ENCODE measurements at places on chromosomes 1 and 21.
A peak's percentile ranks its signal among the peaks of the same experiment; 100 is the strongest.

GRCh38 chr1:168206111-168206510 is 19.7 kb upstream of the SFT2D2 start:
- no peak for DNase-seq

- DNase-seq, result no peak
Observed at GRCh38 chr21:43916076-43916475, 51.1 kb downstream of the AGPAT3 start.

DNA sequence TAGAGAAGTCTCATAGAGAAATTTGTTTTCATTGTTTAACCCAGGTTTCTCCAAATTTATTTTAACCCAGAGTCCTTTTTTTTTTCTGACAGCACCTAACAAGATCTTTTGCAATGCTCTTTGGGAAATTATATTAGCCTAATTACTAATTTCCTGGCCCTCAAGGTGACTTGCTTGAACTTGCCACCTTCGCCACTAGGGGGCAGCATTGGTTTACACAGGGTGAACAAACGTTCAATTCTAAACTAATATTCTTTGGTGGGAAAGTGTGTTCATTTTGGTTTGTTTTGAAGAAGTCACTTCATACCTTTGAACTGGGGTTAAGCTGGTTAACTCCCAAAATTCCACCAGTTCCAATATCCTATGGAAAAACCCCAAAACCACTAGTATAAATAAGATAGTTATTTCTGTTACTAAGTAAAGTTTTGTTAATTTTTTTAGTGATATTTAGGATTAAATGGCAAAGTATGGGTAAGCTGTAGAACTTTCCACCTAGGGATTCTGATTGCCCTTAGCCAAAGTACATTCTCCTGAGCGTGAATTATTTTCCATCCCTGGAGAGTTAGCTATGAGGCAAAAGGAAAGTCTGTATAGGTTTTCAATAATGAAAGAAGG is 13.0 kb downstream of the CCDC190 start:
- peak; percentile 49 for DNase-seq

GRCh38 chr1:94463765-94464330 is 45.7 kb downstream of the ABCD3 start:
- DNase-seq, result no peak

DNA sequence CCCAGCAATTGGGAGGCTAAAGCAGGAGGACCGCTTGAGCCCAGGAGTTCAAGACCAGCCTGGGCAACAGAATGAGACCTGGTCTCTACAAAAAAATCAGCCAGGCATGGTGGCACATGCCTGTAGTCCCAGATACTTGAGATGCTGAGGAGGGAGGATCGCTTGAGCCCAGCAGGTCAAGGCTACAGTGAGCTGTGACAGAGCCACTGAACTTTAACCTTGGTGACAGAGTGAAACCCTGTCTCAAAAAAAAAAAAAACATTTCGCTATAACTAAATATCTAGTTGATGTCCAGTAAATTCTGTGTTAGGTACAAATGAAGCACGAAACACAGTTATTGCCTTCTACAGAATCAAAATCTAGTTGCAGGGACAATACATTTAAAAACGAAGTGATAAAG is 95.7 kb upstream of the HP1BP3 start:
- DNase-seq, result no peak

GRCh38 chr1:193787061-193787460 is 600.6 kb upstream of the B3GALT2 start:
- no peak for DNase-seq

GRCh38 chr1:200265881-200266280 is 144.0 kb downstream of the ZNF281 start:
- no peak for DNase-seq

All from stimulated activated CD8-positive, alpha-beta memory T cell treated with anti-CD3 and anti-CD28 coated beads, Interleukin-7, amount 100 ng/mL, for 1 hour (primary cell).